NCI-H1105 (cell line): ENCODE measurements at places on chromosomes 4 and X.

DNA sequence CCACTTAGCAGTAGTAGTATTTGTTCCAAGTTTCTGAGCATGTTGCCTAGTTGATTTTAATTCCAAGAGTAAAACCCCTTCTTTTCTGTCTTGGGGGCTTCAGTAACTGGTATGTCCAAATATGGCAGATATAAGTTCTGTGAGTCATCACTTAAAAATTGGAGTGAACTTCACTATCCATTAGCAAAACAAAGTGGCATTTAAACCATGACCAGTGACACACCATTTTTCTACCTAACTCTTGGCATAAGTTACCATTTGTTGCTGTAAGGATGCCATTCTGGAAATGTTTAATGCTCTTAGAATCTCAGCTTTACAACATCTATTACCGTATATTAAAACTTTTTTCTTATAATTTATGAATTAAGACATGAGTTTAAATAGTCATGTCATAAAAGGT is 102.0 kb downstream of the CBR4 start:
- no peak for DNase-seq

DNA sequence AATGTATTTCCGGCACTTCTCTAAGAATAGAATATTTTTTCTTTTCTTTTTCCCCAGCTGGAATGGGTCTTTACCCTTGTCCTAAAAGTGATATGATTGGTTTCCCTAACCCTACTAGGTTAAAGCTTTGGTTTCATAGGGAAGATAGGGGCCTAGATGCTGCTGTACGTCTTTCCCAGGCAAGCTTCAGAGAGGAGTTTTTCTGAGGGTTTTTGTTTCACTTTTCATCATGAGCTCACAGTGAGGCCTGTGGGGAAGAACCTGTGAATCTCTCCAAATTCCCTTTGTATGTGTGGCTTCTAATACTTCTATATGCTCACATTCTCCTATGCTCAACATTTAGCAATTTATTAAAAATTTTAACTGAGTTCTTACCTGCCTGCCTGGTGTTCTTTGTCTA is 320.0 kb upstream of the PCDH18 start:
- no peak for DNase-seq

DNA sequence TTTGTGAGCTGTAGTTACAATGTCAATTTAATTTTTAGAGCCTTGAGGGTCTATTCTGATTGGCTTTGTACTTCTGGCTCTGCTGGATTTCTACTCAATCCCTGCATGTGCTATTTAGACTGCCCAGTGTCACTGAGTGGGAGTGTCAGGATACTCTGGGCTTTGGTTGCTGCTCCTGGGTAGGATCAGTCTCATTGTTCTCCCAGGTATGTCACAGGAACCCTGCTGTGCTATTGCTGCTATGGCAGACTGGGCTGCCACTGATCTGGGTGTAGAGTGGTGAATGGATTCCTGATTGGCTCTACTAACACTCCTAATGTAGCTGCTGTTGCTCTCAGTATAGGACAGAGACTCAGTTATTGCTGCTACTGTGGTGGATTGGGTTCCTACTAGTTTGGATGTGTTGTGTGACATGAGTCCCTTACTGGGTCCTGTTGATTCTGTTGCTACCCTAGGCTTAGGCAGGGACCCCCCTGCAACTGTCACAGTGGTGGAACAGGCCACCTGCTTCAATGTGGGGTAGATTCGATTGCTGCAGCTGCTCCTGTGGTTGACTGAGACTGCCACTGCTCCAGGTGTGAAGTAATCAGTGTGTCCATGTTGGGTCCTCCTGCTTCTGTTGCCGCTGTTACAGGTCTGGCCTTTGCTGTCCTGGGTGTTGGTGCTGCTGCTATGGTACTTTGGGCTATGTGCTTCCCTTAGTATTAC is 707.8 kb upstream of the AMOT start:
- no peak for DNase-seq

DNA sequence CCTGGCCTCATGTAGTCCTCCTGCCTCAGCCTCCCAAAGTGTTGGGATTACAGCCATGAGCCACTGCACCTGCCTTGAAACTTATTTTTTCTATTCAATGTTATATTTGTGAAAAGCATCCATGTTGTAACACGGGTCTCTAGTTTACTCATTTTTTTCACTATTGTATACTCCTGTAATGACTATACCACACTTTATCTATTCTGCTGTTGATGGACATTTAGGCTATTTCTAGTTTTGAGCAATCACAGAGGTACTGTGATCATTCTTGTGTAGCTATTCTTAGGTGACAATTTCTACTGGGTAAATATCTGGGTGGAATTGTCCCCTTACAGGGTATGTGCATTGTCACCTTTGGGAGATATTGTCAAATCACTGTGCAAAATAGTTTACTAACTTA is 3.6 kb downstream of the DRP2 start:
- no peak for DNase-seq

DNA sequence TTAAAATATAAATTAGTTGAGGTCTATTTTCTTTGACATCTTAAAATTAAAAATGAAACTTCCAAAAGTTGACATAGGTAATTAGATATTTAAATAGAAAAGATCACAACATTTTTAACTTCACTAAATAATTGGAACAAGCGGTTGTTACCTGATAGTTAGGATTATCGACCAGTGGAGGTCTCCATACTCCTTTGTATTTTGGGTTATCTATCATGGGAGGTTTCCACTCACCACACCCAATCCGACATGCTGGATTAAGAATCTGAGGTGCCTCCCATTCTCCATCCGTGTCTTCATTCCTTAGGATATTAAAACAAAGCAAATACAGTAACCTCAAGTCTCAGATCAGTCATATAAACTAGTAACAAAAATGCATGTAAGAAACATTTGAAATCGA is 22.2 kb downstream of the SCOC start:
- no peak for DNase-seq

DNA sequence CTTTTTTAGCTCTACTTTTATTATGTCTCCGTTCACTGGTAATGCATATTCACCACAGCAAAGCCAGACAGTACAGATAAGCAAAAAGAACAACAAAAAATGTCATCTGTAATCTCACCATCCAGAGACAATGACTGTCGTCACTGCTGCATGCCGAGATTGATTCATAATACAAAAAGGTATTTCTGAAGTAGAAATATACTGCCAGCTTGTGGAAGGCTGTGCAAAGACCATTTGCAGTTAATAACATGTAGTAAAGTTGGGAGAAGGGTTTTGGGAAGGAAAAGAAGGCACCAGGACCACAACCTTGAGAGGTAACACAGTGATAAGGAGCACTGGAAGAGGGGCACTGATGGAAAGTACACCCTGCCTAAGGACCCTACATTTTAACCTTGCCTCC is 223.0 kb upstream of the ZIC3 start:
- DNase-seq, result no peak

GRCh38 chr4:128590034-128590740 is 219.3 kb upstream of the JADE1 start:
- no peak for DNase-seq

DNA sequence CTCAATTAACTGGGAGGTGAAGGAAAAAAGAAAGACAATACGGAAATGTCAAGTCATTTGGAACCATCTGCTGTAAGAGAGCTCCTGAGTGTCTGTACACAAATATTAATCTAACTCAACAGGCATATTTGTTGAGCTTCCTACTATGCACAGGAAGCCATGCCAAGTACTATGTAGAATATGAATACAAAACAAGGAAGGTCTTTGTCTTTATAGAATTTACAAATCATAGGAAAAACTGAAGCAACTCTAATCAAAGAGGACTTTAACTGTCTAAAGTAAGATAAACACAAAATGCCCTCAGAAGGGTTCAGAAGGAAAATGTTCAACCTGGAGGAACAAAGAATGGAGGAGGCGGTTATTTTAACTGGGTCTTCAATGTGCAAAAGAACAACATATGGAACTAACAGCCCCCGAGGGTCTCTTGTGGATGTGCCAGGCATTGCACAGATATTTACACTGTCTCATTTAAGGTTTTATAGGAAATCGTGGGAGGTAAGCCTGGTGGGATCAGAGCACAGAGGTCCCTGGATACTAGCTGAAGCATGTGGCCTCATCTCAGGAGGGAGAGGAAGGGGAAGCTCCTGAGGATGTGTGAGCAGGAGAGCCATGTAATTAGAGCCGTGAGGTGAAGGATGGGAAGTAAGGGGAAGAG is 5.8 kb downstream of the FAM114A1 start:
- no peak for DNase-seq

- DNase-seq, result no peak
Measured at GRCh38 chr4:137267024-137267423, 265.3 kb downstream of the PCDH18 start.

- no peak for DNase-seq
Measured at GRCh38 chrX:47226531-47227333, 6.1 kb upstream of the USP11 start.

DNA sequence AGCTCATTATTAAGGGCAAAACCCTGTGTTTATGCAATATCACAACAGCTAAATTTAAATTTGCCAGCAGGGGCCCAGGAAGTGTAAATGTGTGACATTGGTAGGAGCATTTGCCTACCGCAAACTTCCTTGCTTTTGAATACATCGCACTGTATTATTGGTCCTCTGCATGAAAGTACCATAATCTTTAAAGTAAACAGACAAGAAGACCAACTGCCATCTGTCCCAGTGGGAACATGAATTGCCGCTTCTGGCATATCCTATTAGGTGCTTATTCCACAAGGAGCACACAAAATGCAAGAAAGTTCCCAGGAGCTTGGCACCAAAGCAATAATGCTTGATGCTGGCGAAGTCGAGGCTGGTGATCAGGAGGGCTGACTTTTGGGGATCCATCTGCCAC is 51.3 kb downstream of the SOD3 start:
- DNase-seq, result no peak
